ENCODE measurements at places on chromosomes 11 and 22.

DNA sequence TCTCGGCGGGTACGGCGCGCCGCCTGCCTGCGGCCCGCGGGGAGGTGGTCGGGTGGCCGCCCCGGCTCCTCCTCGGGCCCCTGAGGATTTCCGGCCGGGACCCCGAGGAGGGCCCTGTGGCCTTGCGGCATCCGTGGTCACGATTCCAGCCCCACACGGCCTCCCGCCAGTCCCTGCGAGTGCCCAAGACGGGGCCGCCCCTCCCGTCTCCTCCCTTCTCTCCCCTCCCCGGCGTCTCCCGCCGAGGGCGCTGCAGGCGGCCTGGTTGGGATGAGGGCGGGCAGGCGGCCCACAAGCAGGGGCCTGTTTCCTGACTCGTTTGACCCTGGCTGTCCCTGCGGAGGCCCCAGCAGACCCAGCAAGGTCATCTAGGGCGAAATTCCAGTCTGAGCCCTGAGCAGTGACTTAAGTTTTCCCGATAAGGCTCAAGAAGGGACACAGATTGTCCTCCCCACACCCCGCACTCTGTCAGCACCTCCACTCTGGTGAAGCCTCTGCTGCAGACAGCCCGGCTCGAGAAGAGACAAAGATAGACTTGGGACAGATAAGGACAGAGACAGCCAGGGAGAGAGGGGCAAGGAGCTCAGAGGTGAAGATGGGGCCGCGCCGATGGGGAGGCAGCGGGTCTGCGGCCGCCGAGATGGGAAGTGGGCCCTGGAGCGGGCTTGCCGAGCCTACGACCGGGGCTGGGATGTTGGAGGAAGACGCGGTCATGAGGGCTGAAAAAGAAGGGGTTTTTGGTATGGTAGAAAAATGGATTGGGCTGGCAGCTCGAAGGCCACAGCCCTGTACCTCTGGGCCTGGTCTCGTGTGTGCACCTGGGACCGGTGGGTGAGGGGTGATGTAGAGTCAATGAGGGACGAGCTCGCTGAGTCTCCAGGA is 95.0 kb downstream of the SWAP70 start:
- peak; percentile 20 for DNase-seq

GRCh38 chr11:117793583-117793982 is 3.4 kb downstream of the DSCAML1 start:
- no peak for DNase-seq

DNA sequence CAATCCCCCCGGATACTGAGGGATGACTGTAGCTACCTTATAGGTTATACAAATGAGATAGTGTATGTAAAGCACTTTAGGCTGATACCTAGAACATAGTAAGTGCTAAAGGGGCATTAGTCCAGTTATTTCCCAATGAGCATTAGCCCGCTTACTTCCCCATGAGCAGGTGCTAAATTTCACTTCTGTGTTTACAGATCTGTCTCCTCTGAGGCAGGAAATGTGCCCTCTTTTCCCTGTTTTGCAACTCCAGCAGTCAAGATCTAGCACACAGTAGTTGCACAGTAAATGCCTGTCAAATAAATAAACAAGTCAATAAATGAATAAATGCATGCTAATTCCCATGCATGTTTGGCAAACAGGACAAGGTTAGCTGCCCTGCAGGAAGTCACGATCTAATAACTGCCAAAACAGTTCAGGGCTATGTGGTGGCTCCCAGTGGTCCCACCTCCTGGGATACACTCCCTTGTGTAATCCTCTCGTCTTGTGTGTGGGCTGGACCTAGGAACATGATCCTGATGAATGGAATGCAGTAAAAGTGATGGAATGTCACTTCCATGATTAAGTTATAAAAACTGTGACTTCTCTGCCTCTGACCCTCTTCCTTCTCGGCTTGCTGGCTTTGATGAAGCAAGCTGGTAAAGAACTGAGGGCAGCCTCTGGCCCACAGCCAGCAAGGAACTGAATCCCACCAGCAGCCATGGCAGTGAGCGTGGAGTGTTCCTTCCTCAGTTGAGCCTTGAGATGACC is 459.0 kb downstream of the SOX6 start:
- no peak for DNase-seq

DNA sequence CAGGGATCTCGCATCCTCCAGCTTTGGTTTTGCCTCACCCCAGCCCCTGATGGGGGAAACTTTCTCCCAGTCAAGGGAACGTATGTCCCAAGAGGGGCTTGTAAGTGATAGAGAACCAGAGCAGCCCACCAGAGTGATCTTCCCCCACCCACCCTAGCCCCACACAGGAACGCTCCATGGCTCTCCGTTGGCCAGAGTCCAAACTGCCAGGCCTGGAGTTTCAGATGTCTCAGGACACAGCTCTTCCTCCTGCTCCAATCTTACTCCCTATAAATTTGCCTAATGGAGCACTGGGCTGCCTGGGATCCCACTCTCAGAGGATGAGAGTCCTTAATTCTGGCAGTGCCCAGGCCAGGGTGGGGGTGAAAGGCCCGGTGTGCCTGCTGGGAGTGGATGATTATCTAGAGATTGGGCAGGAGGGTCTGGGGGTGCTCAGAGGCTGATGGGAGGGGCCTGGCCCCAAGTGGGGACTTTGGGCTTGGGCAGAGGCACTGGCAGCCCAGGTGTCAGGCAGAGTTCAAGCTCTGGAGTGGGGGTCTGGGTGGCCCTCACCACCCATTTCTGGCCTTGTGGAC is 79.9 kb downstream of the WNT7B start:
- no peak for DNase-seq

GRCh38 chr11:27012234-27012921 is 18.5 kb downstream of the FIBIN start:
- no peak for DNase-seq

- no peak for DNase-seq
Measured at GRCh38 chr22:45631841-45632238, 39.8 kb upstream of the ATXN10 start.

DNA sequence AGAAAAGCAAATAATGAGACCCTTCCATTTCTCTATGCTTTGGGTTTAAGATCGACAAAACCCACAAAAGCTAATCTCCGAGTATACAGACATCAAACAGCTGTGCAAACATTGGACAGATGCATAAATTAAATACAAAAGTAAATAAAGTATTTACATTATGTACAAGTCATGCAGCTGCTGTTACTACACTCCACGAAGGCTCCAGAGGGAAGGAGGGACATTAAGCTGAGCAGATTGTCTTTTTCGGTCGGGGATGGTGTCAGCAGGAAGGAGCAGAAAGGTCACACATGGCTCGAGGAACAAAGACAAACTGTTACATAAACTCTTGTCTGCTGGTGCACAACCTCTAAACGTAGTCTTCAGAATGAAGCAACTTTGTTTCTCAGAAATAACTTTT is 88.8 kb upstream of the BARX2 start:
- DNase-seq = no peak

- DNase-seq = no peak
Measured at GRCh38 chr11:9820260-9820659, 156.4 kb downstream of the SWAP70 start.

GRCh38 chr11:125517116-125517770 is 21.2 kb upstream of the FEZ1 start:
- DNase-seq = peak; percentile 34

DNA sequence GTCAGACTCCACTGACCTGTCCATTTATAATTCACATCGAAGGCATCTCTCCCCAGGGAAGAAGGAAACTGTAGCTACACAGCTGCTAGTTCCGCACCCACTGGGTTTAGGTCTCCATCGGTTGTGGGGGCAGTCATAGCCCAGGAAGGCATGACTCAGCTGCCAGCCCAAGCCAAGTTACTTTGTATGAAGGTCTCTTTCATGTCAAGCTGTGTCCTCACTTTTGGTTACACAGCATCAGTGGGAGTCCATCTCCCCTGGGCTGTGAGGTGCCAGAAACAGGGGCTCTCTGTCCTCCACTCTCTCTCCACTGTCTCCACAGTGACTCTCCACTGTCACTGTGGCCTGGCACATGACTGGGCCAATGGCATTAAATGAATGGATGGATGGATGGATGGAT is 585.2 kb downstream of the BRD1 start:
- DNase-seq = no peak

- no peak for DNase-seq
Measured at GRCh38 chr11:76313913-76314740, 66.8 kb downstream of the THAP12 start.

DNA sequence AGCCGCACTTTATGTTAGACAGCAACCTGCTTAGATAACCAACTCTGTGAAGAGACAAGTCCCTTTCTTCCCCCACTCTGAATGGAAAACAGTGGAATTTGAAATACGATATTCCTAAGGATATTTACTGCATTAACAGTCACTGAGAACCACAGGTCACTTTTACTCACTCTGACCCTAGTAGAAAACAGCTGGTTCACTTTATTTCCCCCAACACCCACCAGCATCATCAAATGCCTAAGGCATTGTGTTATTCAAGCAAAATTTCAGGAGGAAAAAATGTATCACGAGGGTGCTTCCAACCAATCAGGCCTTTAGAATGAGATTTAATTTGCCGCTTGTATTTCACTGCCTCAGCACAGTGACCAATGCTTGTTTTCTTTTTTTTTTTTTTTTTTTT is 1134.1 kb upstream of the CCDC90B start:
- DNase-seq = no peak

GRCh38 chr11:76083563-76084451 is 122.5 kb downstream of the WNT11 start:
- no peak for DNase-seq

GRCh38 chr11:68369756-68370155 is 57.4 kb downstream of the LRP5 start:
- DNase-seq = no peak

- DNase-seq = no peak
Measured at GRCh38 chr11:110124605-110125004, 31.4 kb downstream of the ZC3H12C start.

DNA sequence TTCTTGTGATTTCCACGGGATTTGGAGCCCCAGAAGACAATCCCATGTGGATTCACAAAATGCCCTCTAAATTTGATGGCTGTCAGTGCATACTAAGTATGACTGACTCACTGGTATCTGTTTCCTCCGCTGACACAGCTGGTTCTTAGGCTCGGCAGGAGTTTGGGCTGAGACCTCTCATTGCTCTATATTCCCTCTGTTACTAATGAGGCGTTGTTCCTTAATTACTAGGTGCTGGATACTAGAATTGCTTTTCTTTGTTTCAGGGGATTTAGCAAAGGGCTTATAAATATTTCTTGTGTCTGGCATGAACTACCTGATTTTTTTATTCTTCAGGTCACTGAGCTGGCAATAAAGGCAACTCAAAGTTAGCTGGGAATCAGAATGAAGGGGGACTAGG is 53.2 kb upstream of the EHF start:
- DNase-seq = no peak

DNA sequence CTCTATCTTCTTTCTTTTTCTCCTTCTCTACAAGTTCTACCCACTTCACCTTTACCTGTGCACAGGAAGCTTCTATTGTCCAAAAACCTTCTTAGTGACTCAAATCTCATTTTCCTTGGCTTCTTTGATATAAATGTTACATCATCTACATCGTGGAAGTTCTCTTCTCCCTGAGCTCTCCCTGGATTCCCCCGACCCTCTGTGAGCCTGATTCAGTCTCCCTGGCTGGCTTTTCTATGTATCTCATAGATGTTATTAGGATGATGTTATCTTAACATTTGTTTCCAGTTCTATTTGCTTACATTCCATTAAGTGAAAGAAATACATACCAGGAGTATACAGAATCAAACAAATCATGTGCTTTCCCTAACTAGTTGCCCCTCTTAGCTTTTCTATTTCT is 235.8 kb upstream of the PITPNB start:
- DNase-seq = no peak

DNA sequence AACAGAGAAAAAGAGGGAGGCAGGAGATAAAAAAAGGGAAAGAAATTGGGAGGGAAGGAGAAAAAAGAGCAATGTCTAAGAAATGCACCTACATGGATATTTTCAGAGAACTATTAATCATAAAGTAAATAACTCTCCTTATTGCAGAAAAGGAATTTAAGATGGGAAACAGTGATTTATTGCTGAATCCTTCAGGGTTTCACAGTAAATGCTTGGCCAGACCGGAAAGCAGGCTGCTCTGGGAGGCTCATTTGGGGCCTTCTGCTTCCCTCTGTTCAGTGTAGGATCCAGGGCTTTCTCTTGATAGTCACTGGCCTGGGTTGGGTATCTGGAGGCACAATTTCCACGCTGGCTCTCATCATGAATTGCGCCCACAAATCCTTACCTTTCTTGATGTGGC is 324.3 kb upstream of the SORL1-AS1 start:
- no peak for DNase-seq

GRCh38 chr11:8023831-8024555 is 36.9 kb downstream of the EIF3F start:
- DNase-seq = no peak

GRCh38 chr11:69233744-69234570 is 60.0 kb upstream of the MYEOV start:
- DNase-seq = no peak

DNA sequence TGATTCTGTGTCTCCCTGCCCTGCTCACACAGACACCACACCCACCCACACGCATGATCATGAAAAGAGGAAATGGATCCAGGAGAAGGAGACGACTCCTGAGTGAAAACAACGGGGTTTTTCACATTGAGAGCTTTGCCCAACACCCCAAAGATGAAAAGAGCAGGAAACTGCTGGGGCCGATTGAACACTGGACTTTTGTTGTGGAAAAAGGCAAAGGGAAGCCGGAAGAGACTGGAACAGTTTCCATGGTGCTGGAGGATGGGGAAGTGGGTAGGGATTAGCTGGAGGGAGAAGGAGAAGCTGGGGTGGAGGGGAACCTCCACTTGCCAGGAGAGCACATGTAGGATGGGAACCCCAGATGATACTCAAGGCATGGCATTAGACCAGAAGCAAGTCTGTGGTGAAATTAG is 5.2 kb upstream of the SLC43A3 start:
- no peak for DNase-seq

- DNase-seq = no peak
Measured at GRCh38 chr22:22893891-22894739, 6.5 kb downstream of the IGLL5 start.

DNA sequence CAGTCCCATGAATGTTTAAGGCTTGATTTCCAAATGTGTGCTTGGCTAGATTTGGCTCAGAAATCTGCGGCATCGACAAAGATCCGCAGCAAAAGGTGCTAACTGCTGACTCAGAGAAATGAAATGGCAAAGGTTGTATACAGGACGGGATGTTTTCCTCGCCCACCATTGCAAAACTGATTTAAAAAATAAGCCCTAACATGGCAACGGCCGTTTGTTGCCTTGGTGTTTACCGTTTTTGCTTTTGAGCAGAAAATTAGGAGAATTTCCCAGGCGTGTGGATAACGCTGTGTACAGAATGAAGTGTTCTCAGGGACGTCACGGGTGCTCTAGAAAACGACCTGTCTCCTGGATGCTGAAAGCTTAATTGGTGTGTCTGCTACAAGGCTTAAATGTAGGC is 70.2 kb downstream of the ARHGAP8 start:
- DNase-seq = no peak

DNA sequence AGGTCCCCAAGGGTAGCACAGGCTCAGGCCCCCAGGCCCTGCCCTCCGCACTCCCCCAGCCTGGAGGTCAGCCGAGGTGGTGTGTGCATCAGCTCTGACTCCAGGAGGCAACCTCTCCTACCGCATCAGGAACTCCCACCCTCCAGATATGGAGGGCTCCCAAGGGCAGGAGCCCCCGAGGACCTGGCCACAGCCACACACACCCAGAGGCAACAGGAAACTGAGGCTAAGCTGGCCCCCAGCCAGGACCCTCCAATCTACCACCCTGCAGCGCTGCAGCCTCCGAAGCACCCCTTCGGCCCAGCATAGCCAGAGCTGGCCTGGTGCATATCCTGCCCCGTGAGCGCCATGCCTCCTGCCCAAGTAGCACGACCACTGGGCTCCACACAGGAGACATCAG is 104.0 kb downstream of the MED15 start:
- no peak for DNase-seq

GRCh38 chr22:36052505-36052941 is 23.9 kb upstream of the RBFOX2 start:
- no peak for DNase-seq

Data from NCI-H1694 (cell line).